ENCODE measurements at places on chromosomes 1 and 21.

- no peak for DNase-seq
Observed at GRCh38 chr1:98749152-98749756, 87.7 kb downstream of the SNX7 start.

GRCh38 chr1:57887964-57888491 lies 464.2 kb upstream of the DAB1 start:
- DNase-seq = peak; percentile 43

DNA sequence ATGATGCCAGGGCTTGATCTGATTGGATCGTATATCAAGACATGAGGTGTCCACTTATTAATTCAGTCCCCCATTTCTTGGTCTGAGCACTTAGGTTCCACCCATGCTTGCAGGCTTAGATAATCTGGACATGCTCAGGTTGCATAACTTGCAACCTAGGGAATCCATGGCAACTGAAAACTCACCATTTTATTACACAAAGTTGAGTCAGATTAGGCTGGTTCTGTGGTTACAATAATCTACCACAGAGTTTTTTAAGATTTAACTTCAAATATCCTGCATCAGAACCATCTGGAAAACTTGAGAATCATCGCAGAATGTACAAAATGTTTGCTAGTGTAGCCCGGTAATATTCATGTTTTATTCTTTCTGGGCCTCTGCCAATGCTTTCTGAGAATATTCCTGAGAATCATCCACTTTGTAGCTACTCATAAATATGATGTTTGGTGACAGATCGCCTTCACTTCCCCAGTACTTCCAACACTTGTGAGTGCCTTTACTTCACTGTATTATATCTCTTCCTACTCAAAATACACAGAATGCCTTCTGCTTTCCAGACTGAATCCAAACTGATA lies 707.2 kb upstream of the ADAMTS5 start:
- no peak for DNase-seq

DNA sequence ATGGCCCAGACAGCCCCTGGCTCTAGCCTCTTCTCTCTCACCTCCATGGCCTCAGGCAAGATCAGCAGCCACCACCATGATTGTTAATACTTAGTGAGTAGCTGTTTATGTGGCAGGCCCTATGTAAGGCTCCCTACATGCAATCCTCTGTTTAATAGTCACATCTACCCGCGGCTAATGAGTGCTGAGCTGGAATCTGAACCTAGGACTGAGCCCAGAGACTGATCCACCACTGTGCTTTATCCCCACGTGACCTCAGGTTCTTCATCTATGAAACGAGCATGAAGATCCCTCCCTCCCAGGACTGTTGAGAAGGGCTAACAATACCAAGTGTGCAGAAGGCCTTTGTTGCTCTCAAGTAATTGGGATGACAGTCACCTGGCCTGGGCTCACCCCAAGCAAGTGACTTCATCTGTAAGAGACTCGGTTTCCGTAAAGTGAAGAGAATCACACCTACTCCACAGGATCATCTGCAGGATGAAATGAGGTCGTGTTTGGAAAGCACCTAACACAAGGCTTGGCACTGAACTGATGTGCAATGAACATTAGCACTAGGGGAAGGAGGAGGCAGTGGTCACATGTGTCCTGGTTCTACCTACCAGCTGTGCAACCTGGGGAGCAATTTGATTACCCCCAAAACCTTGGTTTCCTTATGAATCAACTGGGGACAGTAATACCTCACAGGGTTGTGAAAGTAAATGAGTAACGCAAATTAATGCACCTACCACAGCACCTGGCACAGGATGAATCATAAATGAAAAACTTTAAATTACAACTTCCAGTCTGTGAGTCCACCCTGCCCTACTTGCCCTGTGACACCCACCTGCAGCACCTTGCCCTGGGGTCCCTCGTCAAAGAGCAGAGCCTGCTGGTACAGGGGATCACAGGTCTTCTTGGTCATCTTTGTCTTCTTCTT lies 37.2 kb downstream of the RIMS3 start:
- no peak for DNase-seq

GRCh38 chr21:36524477-36524876 lies 44.6 kb upstream of the CLDN14 start:
- no peak for DNase-seq

GRCh38 chr1:222994511-222995235 lies 148.4 kb downstream of the TLR5 start:
- DNase-seq = no peak

DNA sequence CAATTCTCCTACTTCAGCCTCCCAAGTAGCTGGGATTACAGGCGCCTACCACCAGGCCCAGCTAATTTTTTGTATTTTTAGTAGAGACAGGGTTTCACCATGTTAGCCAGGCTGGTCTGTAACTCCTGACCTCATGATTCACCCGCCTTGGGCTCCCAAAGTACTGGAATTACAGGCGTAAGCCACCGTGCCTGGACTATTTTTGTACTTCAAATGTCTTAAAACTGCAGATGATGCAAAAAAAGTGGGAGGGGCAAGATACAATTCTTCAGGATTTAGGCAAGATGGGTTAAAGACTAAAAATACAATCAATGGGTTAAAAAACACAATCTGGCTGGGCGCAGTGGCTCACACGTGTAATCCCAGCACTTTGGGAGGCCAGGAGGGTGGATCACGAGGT lies 4.7 kb downstream of the SCAF4 start:
- no peak for DNase-seq

DNA sequence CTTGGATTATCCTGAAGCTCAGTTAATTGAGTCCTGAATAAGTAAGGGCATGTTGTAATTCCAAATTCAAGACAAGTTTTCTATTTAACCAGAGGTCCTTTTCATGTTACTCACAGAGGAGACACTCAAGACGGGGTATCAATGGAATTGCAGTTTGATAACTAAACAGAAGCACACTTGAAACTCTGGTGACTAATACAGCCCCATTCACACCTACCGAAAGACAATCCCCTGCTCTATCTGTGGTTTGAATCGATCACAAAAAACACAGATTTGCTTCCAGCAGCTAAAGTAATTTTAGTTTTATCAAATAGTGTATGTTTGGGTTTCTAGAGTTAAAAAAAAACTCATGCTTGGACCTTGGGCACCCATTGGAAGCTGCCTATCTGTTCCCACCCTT lies 60.4 kb downstream of the TEX35 start:
- DNase-seq = no peak

GRCh38 chr1:64960731-64961130 lies 5.6 kb downstream of the JAK1 start:
- no peak for DNase-seq

DNA sequence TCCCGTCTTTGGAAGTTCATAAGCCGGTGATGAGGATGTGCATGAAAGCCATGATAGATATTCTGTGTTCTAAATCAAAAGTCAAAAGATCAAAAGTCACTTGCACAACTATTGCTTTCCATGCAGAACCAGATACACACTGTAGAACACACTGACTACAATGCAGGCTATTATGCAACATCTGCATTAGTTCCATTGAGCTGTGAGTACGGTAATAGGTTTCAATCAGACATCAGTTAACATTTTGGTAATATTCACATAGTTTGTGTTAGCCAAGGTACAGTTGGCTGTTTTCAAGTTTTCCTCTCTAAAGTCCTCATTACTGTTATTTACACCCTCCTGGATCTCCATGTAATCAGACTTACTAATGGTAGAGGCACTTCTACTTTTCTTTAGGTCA lies 3.1 kb downstream of the KCNA2 start:
- no peak for DNase-seq

DNA sequence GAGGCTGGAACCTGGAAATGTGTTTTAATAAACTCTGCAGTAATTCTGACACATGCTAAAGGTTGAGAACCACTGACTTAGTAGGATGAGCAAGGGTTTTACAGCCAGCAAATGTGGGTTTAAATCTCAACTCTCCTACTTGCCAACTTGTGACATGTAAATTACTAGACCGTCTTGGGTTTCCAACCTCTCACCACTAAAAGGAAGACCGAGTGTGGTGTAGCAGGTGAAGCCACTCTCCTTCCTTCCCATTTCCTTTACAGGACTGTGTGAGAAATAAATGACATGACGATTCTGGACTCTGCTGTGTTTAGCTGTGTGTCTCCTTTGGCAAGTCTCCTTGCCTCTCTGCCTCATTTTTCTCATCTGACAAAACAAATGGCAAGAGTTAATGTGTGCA lies 49.5 kb upstream of the DNAJC6 start:
- no peak for DNase-seq

DNA sequence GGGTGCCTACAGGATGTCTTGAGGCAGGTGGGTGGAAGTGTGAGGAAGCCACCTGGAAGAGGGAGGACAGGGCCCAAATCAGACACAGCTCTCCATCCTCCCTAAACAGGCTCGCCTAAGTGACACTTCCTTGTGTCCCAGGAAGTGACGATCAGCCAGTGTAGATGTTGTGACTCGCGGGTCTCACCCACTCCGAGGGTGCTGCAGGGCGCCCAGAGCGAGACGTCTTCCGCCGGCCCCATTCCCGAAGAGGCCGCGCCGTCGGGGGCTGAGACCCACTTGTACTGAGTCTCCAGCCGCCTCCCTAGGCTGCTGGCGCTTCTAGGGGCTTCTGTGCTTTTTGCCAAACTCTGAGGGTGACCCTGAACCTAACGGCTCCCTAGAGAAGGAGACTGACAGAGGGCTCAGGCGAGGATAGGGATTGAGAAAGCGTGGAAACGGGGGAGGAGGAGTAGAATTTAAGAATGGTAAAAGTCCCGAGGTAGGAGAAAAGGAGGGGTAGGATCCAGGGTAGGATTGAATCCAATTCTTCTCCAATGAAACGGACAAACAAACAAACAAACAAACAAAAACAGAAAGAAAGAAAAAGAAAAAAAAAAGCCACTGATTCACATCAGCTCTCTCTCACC lies 543 bp upstream of the MARK1 start:
- DNase-seq = peak; percentile 34

DNA sequence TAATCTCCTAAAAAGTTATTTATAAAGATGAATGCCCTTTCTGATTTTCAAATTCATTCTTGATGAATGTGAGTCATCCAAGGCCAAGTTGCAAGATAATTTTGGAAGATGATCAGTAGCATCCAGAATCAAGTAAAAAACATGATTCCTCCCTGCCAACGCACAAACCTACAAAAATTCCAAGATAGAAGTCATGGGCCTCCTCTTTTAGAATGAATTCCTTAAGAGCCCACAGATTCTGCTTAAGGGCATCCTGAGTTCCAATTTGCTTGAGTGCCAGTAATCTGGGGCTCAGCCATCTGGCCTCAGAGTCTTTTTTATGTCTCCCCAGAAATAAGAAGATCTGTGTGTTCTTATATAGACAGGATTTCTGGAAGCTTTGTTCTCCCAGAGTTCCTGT lies 23.2 kb upstream of the SPATA6 start:
- DNase-seq = no peak

DNA sequence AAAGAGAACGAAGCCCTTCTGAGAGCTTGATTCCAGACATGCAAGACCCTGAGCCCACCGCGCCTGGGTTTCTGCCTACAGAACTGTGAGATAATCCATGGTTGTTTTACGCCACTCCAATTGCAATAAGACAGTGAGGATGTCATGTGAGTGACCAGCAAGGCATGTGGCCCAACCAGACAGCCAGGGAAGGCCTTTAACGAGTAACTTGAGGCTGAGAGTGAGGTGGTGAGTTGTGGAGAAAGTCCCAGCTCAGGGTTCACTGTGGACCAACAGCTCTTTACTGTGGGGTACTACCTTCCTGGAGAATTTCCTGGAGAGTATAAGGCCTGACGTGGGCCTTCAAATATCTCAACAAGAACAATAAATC lies 153.9 kb downstream of the ETS2 start:
- no peak for DNase-seq

DNA sequence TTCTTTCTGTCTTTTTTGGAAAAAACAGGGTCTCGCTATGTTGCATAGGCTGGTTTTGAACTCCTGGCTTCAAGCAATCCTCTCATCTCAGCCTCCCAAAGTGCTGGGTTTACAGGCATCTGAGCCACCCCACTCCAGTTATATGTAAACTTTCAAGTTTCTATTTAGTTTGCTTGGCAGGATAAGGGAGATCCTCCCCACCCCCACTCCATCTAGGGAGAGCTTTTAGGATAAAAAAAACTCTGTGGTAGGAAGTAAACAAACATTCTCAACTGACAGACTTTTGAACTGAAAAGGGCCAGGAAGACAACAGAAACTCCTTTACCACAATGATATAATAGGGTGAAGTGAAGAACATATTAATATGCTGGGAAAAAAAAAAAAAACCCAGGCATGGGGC lies 41.0 kb upstream of the ZNF326 start:
- DNase-seq = no peak

GRCh38 chr1:173506437-173506836 lies 29.3 kb downstream of the PRDX6 start:
- DNase-seq = no peak

DNA sequence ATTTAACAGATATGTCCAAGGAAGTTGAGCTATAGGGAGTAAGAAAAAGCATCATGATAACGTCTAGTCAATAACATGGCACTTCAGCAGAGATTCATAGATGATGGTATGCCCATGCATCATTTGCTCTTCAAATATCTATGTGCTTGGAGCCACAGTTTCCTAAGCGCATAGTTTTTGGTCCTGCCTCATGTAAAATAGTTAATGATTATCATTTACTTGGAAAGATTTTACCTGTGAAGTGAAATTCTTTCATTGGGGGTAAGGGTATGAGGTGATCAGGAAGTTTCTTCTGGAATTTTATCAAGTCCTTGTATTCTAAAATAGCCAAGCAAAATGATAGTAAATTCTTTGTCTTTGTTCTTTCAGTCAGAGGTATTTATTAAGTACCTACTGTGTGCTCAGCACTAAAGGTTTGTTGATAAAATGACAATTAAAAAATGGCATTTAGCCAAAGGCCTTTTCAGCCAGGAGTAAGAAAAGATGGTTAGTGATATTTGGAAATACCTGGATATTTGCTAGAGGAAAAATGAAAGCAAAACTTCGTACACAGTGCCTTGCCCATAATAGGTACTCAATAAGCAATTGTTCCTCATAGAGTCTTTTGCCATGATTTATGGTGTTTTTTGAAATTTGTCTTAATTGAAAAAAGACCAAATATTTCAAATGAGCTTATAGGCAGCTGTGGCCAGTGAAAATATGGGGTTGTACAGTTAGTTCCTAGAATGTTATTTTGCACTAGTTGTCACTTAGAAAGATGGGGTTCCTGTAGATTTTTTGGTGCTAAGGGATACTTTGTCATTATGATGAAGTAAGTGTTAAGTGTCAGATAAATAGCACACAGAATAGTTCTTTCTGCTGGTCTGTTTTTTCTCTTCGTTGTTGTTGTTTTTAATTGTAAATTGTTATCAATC lies 13.1 kb downstream of the PDIK1L start:
- no peak for DNase-seq

- no peak for DNase-seq
Observed at GRCh38 chr1:13730751-13731482, 30.9 kb downstream of the PRDM2 start.

- DNase-seq = no peak
Observed at GRCh38 chr21:16492892-16493291, 763.1 kb downstream of the USP25 start.

DNA sequence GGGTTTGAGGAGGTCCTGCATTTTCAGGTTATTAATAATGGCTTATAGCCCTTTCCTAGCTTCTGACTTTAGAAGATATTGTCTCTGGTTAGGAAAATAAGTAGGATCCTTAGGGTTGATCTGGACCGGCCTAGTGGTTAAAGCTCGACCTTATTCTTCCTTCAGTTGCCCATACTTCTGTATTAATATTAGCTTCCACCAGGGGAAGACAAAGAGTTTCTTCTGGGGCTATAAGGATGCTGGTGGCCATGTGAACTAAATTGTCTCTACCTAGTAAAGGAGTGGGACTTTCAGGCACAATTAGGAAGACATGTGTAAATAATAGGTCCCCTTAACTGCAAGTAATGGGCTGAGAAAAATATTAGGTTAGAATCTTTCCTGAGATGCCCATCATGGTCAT lies 20.6 kb upstream of the FCGR2A start:
- peak; percentile 39 for DNase-seq
